Neuronal stem cell (in vitro differentiated cells): ENCODE measurements at places on chromosomes 2 and 18.

DNA sequence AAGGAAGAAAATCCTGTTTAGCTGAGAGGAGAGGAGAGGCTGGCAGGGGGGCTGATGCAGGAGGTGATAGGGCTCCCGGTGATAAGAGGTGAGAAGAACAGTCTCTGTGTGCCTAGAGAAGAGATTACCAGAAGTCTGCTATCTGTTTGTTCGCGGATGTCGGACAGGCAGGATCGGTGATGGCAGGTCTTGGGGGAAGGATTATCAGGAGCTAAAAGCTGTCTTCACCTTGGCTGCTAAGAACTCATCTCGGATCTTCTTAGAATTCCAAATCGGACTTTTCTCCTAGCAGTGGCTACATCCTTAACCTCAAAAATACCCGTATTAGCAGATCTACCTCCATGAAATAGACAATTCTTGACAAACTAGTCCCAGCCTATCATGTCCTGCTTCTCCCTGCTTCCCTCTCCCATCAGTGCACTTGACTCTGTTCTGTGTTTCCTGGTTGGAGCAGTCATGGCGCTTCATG, 282.1 kb upstream of the TRIB2 start:
- no peak for DNase-seq

GRCh38 chr2:64551851-64552250, 27.7 kb downstream of the AFTPH start:
- DNase-seq: no peak

DNA sequence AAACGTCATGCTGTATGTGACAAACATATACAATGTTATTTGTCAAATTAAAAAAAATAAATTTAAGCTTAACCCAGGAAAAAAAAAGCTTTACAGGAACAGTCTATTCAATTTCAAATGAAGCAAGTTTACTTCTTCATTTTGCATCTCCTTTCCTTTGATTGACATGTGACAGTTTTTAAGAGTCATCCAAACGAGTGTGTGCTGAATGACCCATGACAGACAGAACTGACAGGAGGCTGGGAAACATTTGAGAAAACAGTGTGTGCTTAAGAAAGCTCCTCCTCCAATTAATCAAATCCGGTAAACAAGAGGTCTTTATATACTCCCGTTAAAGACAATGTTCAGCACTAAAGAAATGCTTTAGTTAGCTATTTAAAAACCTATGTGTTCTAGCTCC, 177.7 kb downstream of the SRBD1 start:
- DNase-seq: no peak

DNA sequence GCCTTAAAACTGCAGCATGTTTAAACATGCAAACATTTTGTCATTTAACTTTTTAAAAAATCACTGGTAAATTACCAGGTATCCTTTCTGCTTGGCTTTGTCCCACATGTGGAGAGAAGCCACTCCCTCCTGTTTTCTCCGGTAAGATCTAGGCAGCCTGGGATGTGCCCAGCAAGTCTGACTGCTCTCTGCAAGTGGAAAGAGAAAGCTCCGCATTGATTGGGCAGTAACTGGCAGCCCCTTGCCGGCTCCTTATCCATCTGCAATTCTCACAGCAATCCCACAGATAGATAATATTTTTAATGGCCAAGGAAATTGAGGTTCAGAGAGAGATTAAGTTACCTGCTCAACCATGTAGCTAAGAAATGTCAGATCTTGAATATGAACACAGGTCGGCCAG, 136.1 kb downstream of the TMEM200C start:
- no peak for DNase-seq

GRCh38 chr2:219174801-219175200, 1.9 kb downstream of the CNPPD1 start:
- no peak for DNase-seq

GRCh38 chr18:75209129-75209950, at the start of gene PTGR3:
TSS of gene PTGR3 (minus strand) at chr18:75209139. CDS start at chr18:75209058, 81 bp downstream.
- DNase-seq: peak; percentile 68

DNA sequence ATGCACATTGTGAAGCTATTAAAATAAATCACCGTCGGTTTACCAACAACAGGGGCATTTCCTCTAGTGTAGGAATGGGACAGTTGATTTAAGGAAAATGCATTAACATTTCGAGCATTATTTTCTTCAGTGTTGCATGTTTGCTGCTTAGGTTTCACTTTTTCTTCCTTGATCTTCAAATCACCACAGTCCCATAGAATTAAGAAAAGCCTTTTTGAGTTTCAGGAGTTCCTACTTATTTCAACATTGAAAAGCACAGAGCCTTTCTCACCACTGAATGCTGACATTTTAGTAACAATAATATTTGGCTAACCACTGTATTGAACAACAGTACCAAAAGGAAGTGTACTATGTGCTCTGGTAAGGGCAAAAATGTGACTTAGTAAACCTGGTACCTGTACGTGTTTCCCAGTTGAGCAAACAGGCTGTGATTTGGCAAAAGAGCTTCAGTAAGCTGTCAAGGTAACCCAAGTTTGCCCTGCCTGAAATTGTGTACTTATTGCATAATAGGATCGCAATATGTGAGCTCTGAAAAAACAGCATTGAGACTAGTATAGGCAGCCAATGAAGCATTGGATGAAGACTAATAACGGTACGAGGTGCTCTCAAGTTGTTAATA, 2.2 kb downstream of the LRRTM4 start:
- no peak for DNase-seq

DNA sequence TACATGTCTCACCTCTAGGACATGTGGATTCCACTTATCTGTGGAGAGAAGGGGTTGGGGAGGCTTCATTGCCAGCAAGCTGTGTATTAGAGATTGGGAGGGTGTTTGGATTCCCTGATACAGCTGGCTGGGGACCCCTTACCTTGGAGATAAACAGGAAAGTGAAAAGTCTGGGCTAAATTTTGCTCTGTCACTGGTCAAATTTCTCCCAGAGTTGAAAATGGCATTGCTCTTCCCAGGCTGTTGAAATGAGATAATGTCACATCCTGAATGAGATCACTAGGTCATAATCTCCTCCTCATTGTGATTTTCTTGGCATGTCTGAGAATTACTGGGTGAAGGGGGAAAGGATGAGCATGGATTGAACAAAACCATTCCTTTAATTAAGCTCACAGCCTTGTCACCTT, 265.0 kb upstream of the PARD3B start:
- DNase-seq: no peak

DNA sequence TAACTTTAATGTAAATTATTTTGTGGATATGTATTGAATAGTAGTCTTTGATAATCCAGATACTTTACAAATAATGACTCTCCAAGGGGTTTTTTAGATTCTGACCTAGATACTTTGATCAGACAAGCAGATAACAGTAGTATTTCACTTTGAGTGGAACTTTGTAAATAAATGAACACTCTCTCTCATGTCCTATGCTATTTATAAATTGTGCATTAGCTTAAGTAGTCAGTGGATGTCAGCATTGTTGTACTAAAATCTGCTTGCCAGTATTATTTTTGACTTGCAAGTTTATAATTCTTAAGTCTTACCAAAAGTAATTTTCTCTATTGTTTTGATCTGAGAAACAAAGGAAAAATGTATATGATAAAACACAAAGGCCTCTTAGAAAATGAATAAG, 1113.1 kb upstream of the NRXN1 start:
- no peak for DNase-seq

GRCh38 chr2:140880573-140880972, 1250.2 kb downstream of the LRP1B start:
- DNase-seq: no peak

- DNase-seq: no peak
Measured at GRCh38 chr2:215238485-215239098, 73.3 kb upstream of the ATIC start.

GRCh38 chr18:72830109-72830508, 37.7 kb downstream of the NETO1 start:
- peak; percentile 41 for DNase-seq

- no peak for DNase-seq
Measured at GRCh38 chr2:145910416-145910815, 1390.5 kb upstream of the ZEB2 start.

DNA sequence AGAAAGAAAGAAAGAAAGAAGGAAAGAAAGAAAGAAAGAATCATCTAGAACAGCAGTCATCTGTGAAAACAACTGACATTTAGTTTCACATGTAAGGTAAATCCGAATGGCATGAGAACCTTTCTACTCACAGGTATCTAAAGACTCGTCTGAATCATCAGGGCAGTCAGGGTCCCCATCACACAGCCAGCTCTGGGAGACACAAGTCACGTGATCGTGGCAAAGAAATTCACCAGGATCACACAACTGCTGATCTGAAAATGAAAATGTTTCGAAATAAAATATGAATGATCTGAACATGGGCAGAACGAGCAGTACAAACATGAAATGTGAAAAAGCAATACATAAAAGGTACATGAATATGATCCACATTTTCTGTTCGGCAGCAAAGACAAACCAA, 320.7 kb downstream of the LRP1B start:
- no peak for DNase-seq

GRCh38 chr2:138104071-138104470, 139.8 kb downstream of the HNMT start:
- DNase-seq: no peak

DNA sequence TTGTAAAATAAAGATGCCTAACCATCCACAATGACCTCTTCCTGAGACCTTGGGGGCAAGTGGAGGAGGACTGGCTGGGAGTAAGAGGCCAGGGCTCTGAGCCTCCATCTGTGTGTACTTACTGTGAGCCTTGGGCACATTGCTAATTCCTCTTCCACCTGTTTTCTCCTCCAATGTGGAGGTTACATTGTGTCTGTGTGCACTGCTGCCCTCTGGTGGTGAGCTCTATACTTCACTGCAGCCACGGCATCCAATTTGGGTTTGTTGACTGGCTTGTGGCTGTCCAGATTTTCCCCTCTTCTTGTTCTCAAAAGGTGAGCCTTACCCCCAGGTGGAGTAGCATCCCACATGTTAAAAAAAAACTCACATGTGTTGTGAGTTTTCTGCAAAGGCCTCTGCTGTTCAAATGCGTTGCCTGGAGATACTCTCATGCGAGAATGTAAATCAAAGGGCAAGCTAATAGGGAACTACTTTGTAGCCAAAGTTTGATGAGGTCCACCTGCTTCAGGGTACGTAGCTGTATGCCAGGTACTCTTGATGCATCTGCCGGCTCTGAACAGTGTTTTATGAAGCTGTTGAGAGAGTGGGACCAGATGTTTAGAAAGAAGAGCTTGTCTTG, 80.8 kb downstream of the APOB start:
- DNase-seq: peak; percentile 71

GRCh38 chr18:32893915-32894314, 121.1 kb upstream of the KLHL14 start:
- no peak for DNase-seq

- DNase-seq: no peak
Measured at GRCh38 chr2:201233812-201234662, 26.3 kb upstream of the CASP8 start.

DNA sequence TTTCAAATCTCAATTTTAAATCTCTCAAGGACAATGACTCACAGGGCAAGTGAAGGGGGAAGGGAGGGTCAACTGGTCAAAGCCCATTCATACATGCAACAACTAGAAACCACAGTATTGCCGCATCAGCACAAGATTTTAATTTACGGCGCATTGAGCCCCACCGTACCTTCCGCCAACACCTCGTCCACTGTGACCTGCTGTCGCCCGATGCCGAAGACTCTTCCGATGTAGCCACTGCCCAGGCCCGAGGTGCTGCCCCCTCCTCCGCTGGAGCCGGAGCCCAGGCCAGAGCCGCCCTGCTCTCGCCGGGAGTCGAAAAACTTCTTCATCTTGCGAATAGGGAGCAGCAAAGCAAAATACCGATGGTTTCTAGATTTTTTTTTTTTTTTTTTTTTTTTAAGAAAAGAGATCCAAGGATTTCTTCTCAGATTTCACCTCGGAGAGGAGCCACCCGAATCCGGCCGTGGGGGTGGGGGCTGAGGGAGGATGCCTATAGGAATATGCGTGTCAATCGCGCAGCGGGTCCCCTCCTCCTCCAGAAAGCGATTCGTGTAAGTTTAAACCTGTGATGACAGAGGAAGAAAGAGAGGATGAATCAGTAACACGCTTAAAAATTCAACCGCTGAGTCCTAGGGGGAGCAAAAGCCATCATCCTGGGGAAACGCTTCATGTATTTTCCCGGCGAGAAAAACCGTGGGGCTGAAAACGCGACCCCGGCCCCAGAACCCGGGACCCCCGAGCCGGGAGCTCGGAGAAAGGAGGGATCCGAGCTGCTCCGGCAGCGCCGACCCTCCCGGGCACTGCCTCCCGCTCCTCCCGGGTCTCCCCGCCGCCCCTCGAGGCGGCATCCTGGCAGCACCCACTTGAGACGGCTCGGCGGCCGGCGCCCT, 584 bp downstream of the AAK1 start:
- DNase-seq: peak; percentile 50

- DNase-seq: no peak
Measured at GRCh38 chr2:239894276-239894675, 130.9 kb downstream of the NDUFA10 start.

- no peak for DNase-seq
Measured at GRCh38 chr2:29420999-29421782, 306.0 kb downstream of the CLIP4 start.

- DNase-seq: no peak
Measured at GRCh38 chr18:9825571-9826073, 60.2 kb upstream of the TXNDC2 start.

DNA sequence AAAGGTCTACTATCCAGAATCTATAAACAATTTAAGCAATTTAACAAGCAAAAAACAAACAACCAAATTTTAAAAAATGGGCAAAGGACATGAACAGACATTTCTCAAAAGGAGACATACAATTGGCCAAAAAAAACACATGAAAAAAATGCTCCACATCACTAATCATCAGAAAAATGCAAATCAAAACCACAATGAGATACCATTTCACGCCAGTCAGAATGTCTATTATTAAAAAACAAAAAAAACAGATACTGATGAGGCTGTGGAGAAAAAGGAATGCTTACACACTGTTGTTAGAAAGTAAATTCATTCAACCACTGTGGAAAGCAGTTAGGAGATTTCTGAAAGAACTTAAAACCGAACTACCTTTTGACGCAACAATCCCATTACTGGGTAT, 66.4 kb upstream of the SESTD1 start:
- DNase-seq: no peak

GRCh38 chr18:74804677-74805076, 207.0 kb downstream of the ZNF407 start:
- no peak for DNase-seq

- no peak for DNase-seq
Measured at GRCh38 chr2:40584432-40584831, 132.5 kb upstream of the SLC8A1 start.

DNA sequence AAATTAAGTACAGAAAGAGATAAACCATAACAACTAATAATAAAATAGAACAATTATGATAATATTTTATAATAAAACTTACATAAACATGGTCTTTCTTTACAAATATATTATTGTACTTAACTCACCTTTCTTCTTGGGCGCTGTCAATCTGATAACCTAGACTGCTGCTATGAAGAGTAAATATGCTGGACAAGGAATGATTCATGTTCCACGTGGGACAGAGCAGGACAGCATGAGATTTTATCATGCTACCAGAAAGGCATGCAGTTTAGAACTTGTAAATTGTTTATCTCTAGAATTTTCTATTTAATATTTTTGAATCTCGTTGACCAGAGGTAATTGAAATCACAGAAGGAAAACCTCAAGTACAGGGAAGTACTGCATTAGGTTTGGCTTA, 210.7 kb downstream of the ANKRD30B start:
- no peak for DNase-seq

- DNase-seq: no peak
Measured at GRCh38 chr2:236195726-236196125, 27.5 kb upstream of the GBX2 start.

- no peak for DNase-seq
Measured at GRCh38 chr2:235740821-235741220, 247.0 kb downstream of the AGAP1 start.
